ENCODE measurements at places on chromosomes 12 and 14. TPM values are rescaled to one million over a fixed set of nuclear protein-coding genes. Genes with fewer than 3 reads are reported as not detected.

- H3K36me3 ChIP-seq: no peaks in the 10 kb centered on the region
- H3K27ac ChIP-seq: no peak overlapping the region
- no peak for DNase-seq
- no peaks in the 10 kb centered on the region for H3K27me3 ChIP-seq
- no peaks in the 10 kb centered on the region for H3K4me1 ChIP-seq
These were observed 203.5 kb upstream of the G2E3 start for GRCh38 chr14:30355431-30355913.

Gene KIF26A
- total RNA-seq: 4.4 TPM

GRCh38 chr12:10557329-10557728 lies 51.6 kb downstream of the EIF2S3B start:
- no peak overlapping the region for H3K27ac ChIP-seq
- no peaks in the 10 kb centered on the region for H3K36me3 ChIP-seq
- no peaks in the 10 kb centered on the region for H3K4me1 ChIP-seq
- no peaks in the 10 kb centered on the region for H3K27me3 ChIP-seq
- DNase-seq: no peak

- H3K4me3 ChIP-seq: no peak overlapping the region
- no peaks in the 10 kb centered on the region for H3K36me3 ChIP-seq
- H3K27ac ChIP-seq: no peak overlapping the region
- no peaks in the 10 kb centered on the region for H3K27me3 ChIP-seq
These were observed 11.3 kb upstream of the STAC3 start for GRCh38 chr12:57262126-57262822.

- H3K4me3 ChIP-seq: no peak overlapping the region
- H3K36me3 ChIP-seq: no peaks in the 10 kb centered on the region
- no peaks in the 10 kb centered on the region for H3K4me1 ChIP-seq
- no peak for DNase-seq
These were observed 13.2 kb upstream of the ITPK1 start for GRCh38 chr14:93128725-93129459.

DNA sequence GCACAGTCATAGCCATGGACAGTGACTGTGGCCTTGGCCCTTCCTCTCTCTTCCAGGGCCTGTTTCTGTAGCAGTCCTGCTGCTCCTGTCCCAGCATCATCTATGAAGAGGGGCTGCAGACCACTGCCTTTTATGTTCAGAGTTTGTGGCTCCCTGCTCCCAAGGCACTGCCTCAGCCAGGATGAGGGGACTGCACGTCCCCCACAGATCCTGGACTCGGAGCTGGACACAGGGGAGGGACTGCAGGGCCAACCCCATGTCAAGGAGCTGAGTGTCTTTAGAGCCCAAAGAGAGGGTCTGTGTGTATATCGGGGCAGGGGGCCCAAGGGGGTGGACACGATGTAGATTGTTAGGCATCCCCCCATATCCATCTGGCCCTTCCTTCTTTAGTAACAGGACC lies 60.6 kb upstream of the DIO3 start:
- H3K4me1 ChIP-seq: no peaks in the 10 kb centered on the region
- H3K27me3 ChIP-seq: no peaks in the 10 kb centered on the region
- no peaks in the 10 kb centered on the region for H3K36me3 ChIP-seq
- H3K27ac ChIP-seq: no peak overlapping the region
- no peak overlapping the region for H3K4me3 ChIP-seq

DNA sequence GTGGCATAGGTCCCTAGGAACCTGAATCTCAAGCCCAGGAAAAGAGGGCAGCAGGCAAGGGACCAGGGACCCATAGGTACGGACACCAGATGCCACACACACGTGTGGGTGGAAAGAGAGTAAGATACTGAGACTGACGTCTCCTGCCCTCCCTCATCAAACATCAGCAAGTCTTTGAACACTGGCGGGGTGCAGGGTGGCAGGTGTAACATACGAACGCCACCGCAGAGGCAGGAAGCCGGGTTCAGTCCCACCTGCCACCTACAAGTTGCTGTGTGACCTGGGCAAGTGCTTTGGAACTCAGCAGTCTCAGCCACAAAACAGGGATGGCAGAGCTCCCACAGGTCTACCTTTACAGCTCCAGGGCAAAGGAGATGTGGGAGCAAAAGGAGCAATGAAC lies 11.1 kb downstream of the ACTN1 start:
- no peaks in the 10 kb centered on the region for H3K27me3 ChIP-seq
- peaks cover 58% of the 10 kb centered on the region for H3K4me1 ChIP-seq
- H3K27ac ChIP-seq: no peak overlapping the region

Gene TBC1D30
- 8.9 TPM for total RNA-seq

DNA sequence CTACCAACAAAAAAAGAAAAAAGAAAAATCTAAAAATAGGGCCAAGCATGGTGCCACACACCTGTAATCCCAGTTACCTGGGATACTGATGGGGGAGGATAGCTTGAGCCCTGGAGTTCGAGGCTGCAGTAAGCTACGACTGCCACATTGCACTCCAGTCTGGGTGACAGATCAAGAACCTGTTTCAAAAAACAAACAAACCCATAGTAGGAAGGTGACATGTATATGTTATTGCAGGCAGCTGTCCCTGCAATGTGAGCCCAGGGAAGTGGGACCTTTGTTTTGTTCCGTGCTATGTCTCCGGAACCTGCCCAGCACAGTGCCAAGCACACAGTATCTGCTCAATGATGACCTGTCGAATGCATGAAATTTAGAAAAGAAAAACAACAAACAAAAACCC lies 37.2 kb upstream of the YY1 start:
- no peak overlapping the region for H3K27ac ChIP-seq
- no peaks in the 10 kb centered on the region for H3K27me3 ChIP-seq
- no peaks in the 10 kb centered on the region for H3K36me3 ChIP-seq
- no peak for DNase-seq
- no peaks in the 10 kb centered on the region for H3K4me1 ChIP-seq
- H3K4me3 ChIP-seq: no peak overlapping the region

- H3K4me1 ChIP-seq: no peaks in the 10 kb centered on the region
- no peak overlapping the region for H3K27ac ChIP-seq
- H3K36me3 ChIP-seq: no peaks in the 10 kb centered on the region
- no peak overlapping the region for H3K4me3 ChIP-seq
- DNase-seq: no peak
These were observed 571.2 kb downstream of the BCL11B start for GRCh38 chr14:98700748-98701147.

DNA sequence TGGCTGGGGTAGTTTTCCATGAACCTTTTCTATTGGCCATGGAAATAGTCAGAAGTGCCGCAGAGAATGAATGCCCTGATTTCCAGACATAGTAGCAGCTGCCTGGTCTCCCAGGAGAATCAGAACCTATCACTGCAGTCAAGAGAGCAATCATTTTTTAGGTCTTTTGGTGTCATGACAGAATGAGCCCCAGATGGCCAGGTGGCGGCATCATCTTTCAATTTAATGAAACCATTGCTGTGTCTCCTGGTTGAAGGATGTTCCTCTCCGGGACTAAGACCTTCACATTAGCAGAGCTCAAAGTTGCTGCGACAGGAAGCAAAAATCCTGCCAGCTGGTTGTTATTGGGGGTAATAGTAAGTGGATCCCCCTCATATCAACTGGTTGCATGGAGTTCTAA lies 18.8 kb downstream of the TNFAIP2 start:
- H3K36me3 ChIP-seq: no peaks in the 10 kb centered on the region
- H3K4me3 ChIP-seq: no peak overlapping the region
- no peak for DNase-seq
- H3K4me1 ChIP-seq: peaks cover 50% of the 10 kb centered on the region
- peak overlapping the region; percentile 75 for H3K27ac ChIP-seq

DNA sequence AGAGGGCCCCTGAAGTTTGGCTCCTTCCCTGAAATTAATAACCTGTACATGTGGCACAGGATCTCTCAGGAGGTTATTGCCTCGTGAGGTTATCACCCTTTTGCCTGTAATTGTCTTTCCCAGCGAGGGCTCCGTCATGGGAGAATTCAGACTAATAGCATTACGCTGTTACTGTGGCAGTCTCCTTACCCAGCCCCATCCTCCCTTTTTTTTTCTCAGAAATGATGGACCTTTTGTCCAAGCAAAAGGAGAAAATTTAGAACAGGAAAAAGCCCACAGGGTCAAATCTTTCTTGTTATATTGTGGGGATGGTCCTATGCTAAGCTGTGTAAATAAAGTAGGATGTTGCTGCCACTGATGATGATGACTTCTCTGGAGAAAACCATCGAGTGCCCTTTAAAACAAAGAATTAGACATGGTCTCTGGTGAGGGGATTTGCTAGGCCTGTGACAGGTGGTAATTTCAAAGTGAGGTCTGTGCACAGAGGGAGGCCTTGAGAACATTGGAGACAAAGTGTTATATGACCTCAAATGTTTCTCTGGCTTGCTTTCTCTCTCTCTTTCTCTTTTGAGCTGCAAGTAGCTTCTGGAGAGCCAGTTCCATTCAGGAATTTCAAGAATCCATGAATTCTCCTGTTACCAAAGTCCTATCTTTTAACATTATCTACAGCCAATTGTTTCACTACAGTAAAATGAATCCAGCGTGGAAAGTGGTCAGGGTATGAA lies 357.2 kb downstream of the BMP4 start:
- DNase-seq: no peak
- H3K36me3 ChIP-seq: no peaks in the 10 kb centered on the region
- no peak overlapping the region for H3K4me3 ChIP-seq
- H3K27ac ChIP-seq: no peak overlapping the region
- H3K27me3 ChIP-seq: no peaks in the 10 kb centered on the region

Gene SLC25A47
- total RNA-seq: not detected

- no peaks in the 10 kb centered on the region for H3K4me1 ChIP-seq
- no peak overlapping the region for H3K27ac ChIP-seq
- DNase-seq: no peak
- H3K27me3 ChIP-seq: no peaks in the 10 kb centered on the region
These were observed 202.8 kb downstream of the TTC7B start for GRCh38 chr14:90613453-90613852.

- no peaks in the 10 kb centered on the region for H3K4me1 ChIP-seq
- no peak for DNase-seq
- no peak overlapping the region for H3K4me3 ChIP-seq
- no peaks in the 10 kb centered on the region for H3K36me3 ChIP-seq
- H3K27ac ChIP-seq: no peak overlapping the region
- H3K27me3 ChIP-seq: no peaks in the 10 kb centered on the region
These were observed 39.4 kb downstream of the RPS29 start for GRCh38 chr14:49546766-49547165.

Gene GARIN6
- total RNA-seq: not detected

- no peak overlapping the region for H3K27ac ChIP-seq
- H3K4me3 ChIP-seq: no peak overlapping the region
- H3K36me3 ChIP-seq: peaks cover 2% of the 10 kb centered on the region
- peaks cover 33% of the 10 kb centered on the region for H3K4me1 ChIP-seq
These were observed 10.2 kb downstream of the ARHGAP5 start for GRCh38 chr14:32087173-32087861.

Gene SEL1L
- 53.7 TPM for total RNA-seq

DNA sequence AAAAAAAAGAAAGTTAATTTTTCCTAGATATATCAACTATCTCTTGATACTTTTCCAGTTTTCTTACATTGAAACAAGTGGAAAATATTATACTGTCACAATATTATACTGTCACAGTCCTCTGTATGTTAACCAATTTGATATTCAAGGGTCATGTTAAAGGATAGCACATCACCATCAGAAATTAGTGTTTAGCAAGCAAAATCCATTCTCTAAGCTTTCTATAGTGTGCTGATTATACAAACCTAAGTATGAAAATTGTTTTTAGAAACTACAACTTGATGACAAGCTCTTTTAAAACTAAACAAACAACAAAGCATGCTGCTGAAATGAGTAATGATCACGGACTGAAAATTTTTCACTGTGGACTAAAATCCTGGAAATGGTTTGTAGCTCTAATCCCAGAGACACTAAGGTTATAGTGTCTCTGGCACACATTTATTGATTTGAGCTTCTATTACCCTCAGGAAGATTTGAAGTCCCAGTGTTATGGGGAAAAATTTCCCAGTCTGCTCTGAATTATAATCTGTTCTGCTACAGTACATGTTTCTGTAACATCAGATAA lies 9.7 kb downstream of the SPTSSA start:
- H3K4me1 ChIP-seq: no peaks in the 10 kb centered on the region
- H3K27me3 ChIP-seq: no peaks in the 10 kb centered on the region
- no peak overlapping the region for H3K4me3 ChIP-seq
- H3K27ac ChIP-seq: no peak overlapping the region
- DNase-seq: no peak

DNA sequence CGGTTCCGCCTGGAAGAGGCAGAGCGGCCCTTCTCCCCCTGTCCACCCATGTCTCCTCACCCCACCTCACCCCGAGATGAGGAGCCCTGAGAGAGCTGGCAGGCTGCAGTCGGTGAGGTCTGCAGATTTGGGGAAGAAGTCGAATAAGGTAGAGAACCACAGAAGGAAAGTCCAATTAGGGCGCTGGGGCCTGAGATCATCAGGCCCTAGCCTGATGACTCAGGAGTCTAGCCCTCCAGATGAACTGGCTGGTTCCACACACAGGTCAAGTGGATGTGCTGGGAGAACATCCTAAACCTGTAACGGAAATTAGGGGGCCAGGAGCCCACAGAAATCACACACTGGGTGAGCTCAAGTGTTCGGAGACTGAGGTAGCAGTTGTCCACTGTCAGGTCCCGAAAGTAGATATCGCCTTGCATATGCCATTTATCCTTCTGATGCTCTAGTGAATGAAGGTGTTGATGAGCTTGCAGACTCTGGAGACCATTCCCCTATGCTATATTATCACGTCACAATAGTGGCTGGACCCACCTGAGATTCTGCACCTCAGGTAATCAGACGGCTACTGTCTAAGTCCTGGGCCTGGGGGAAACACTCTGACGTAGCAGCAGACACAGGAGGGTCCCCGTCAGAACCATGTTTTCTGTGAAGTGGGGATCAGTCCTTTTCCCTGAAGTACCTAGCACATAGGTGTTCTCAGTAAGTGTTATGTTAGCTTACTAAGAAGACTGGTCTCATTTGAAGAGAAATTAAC lies 886 bp upstream of the METTL17 start:
- peak overlapping the region; percentile 40 for H3K4me3 ChIP-seq
- DNase-seq: no peak
- H3K27ac ChIP-seq: peak overlapping the region; percentile 93
- H3K36me3 ChIP-seq: peaks cover 11% of the 10 kb centered on the region
- H3K27me3 ChIP-seq: no peaks in the 10 kb centered on the region

Gene ASCL4
- total RNA-seq: not detected

Gene TMEM132D
- not detected for total RNA-seq

DNA sequence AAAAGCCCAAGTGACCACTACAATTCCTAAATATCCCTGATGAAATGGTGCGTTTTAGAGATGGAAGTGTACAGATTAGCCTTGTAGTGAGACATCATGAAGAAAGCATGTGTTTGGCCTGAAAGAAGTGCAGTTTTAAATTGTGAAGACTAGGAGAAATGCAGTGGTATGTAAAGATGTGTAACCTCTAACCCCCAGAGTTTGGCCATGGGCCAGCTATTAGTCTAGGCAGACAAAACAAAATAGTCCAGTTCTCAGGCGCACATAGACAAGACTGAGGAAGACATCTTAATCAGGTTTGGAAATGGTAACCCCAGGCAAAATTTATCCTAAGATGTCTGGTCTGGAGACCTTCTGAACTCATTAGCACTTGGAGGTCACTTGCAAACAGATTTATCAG lies 23.4 kb downstream of the WBP11 start:
- H3K4me1 ChIP-seq: peaks cover 12% of the 10 kb centered on the region
- no peak for DNase-seq
- H3K36me3 ChIP-seq: no peaks in the 10 kb centered on the region
- no peaks in the 10 kb centered on the region for H3K27me3 ChIP-seq

Gene GTF2A1
- total RNA-seq: 34.4 TPM

Gene CLEC14A
- 0.10 TPM for total RNA-seq

DNA sequence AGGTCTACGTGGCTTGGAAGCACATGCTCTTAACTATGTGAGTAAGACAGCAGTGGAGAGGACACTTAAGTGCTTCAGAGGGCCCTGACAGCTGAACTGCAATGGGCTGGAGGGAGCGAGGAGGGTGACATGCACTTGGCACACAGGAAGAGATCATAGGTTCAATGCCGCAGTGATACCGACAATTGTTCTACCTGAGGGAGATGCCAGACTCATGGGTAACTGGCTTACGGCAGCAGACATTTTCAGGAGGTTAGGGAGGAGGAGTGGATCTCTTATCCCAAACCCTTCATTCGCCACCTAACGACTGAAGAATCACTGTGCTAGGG lies 68.4 kb downstream of the NTF3 start:
- H3K4me1 ChIP-seq: no peaks in the 10 kb centered on the region
- H3K27ac ChIP-seq: no peak overlapping the region
- no peak for DNase-seq

All from Panc1 (cell line).